Left kidney (tissue), 8 donors: ENCODE measurements at places on chromosomes 2 and 18. TPM values are rescaled to one million over a fixed set of nuclear protein-coding genes. Genes with fewer than 3 reads are reported as not detected.

Gene RGPD8
- polyA plus RNA-seq: 4.7 TPM

Gene PDCD1
- 0.13 TPM for polyA plus RNA-seq

Gene LDLRAD4
- 9.7 TPM for polyA plus RNA-seq

Gene DYNAP
- 0.08 TPM for polyA plus RNA-seq

Gene ERFE
- 7.2 TPM for polyA plus RNA-seq

Gene GFPT1
- 43.1 TPM for polyA plus RNA-seq
